ENCODE measurements at places on chromosomes 7 and 10.

- no peak for DNase-seq
These were observed 126.5 kb downstream of the AMPH start for GRCh38 chr7:38504684-38505083.

GRCh38 chr7:106517508-106517907 lies 143.4 kb downstream of the CCDC71L start:
- no peak for DNase-seq

DNA sequence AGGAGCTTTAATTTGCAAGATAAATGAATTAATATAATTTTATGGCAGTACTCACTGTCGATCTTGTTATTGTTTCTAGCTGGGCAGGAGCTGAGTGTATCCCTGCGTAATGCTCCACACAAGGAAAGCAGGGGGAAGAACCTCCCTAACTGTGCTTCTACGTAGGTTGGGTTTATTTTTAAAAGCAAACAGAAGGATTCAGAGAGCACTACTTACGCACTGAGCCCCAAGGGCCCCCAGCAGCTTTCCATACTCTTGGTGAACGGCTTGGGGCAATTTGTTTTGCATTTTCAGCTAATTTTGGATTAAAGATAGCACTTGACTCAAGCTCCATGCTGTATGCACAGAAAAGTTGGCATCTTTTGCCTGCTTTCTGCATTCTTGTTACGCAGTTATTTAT lies 9.6 kb downstream of the DUSP5 start:
- DNase-seq: no peak

GRCh38 chr10:109735776-109736175 lies 187.5 kb downstream of the XPNPEP1 start:
- DNase-seq: no peak

- DNase-seq: no peak
These were observed 399.6 kb downstream of the DPP6 start for GRCh38 chr7:154451480-154452457.

GRCh38 chr7:135428011-135428410 lies 81.9 kb downstream of the CNOT4 start:
- DNase-seq: no peak

DNA sequence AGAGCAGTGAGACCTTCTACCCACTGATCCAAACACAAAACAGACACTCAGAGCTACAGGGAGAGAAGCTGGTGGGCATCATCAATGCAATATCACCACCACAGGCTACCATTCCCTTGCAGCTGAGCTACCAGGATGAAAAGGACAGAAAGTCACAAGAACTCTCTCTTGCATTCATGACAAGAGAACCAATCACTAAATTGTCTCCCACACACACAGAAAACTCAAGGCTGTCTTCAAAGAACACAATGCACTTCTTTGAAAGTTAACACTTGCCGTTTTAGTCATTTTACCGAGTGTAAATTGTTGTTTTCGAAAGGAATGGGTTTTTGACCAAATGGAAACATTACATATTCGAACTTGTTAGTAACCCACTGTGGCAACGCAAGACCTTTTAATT lies 626.6 kb downstream of the SORCS1 start:
- no peak for DNase-seq

- peak; percentile 72 for DNase-seq
These were observed 22.7 kb upstream of the FXYD4 start for GRCh38 chr10:43348511-43349312.
